ENCODE measurements at places on chromosomes 5 and 9.

DNA sequence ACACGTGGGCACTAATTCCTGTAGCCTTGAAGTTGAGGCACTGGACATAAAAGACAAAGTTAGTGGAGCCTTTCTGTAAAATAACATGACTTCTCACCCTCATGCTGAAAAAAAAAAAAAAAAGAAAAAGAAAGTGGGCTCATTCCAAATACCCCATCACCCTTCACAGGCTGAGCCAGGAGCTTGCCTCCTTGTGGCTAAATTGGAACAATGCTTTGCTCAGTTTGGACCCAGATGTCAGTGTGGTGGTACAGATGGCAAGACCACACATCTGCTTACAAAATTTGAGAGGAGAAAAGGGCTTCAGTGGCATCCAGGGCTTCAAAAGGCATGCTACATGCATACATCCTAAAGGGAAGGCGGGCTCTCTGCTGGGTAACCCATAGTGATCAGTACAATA lies 342.8 kb downstream of the EBF1 start:
- no peak for DNase-seq

DNA sequence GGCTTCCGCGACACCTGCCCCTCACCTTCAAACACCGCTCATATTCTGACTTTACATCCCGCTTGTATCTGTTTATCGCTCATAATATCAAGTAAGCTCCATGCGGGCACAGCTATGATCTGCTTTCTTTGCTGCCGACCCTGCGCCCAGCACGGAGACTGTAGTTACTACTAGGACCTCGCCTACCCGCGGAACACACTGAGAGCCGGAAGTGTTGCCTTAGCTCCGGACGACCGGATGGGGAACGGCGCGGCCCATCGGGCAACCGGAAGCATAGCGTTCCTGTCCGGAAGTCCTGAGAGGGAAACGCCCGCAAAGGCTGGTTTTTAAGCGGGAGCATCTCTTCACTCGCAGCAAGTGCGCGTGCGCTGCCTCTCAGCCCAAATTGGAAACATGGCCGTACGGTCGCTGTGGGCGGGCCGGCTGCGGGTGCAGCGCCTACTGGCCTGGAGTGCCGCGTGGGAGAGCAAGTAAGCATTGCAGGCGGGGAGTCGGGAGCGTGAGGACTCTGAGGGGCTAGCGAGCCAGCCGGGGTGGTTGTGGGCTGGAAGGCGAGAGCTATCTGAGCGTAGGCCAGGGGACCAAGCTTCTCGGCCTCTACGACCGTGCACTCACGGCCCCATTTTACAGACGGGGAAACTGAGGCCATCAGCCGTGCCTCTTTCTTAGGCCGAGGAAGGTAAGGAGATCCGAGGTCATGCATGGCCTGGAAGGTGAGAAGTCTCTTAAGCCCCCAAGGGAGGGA lies at the start of gene GRPEL2:
Gene GRPEL2 (plus strand): TSS at position 353 of the 745 bp plus-strand sequence. CDS start 41 bp downstream, at position 394.
- DNase-seq = peak; percentile 75

GRCh38 chr5:170302653-170303501 lies 5.3 kb upstream of the LCP2 start:
- peak; percentile 73 for DNase-seq

DNA sequence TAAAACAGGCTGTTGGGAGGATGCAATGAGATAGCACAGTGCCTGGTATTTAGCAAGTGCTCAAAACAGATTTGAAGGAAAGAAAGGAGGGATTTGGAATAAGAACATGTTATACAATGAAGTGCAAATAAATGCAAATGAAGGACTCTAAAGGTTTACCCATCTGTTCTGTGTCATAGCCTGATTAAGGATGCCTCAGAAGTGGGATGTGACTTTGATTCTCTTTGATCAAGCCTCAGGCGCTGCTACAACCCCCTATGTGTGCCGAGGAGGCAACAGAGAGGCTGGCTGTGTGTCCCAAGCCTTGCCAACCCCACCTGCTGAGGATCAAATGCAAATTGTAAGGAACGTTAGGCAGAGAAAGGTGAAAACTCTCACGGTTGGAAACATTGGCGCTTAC lies 27.2 kb downstream of the GGTA1 start:
- no peak for DNase-seq

GRCh38 chr5:31361234-31361633 lies 167.7 kb downstream of the CDH6 start:
- DNase-seq = no peak

GRCh38 chr5:149878371-149878770 lies 66.2 kb downstream of the PDE6A start:
- DNase-seq = no peak

DNA sequence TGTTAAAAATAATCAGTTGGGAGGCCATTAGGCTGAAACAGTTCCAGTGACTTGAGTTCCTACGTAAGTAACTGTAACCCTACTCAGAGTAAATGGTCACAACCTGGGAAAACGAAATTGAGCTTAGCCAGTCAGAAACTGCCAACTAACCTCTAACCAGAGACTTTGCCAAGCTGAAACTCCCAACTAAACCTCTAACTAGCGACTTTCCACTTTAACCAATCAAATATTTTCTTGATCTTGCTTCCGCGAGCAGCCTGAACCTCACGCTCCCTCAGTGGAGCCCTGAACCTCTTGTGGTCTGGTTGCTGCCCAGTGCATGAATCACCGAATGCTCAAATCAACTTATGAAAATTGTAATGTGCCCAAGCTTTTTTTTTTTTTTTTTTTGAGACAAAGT lies 156.2 kb downstream of the MED10 start:
- DNase-seq = no peak

DNA sequence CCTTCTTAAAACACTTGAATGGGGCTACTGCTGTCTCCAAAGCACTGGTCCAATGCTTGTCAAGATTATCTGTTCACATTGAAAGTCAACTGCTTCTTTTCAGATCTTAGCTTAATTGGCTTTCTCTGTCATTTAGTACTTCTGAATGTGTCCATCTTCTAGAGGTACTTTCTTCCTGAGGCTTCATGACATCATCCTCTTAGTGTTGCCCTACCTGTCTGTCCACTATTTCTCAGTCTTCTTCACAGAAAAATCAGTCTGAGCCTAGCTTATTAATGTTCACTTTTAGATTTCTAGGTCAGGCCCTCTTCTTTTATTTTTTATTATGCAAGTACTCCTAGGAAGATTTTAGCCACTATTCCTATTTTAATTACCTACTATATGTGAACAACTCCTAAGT lies 899.9 kb downstream of the DTWD2 start:
- DNase-seq = no peak

DNA sequence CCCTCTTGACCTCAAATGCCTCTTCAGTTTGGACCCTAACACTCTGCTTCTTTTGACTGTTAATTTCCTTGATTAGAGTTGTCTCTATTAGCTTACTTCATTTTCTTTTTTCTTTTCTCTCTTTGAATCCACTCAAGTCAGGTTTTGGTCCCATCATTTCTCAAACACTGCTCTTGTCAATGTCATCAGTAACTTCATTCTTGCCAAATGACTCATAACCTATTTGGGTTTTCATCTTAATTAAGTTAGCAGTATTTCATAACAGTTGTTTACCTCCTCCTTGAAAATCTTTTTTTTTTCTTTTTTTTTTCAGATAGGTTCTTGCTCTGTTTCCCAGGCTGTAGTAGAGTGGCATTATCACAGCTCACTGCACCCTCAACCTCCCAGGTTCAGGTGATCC lies 119.6 kb downstream of the PARP8 start:
- DNase-seq = no peak

DNA sequence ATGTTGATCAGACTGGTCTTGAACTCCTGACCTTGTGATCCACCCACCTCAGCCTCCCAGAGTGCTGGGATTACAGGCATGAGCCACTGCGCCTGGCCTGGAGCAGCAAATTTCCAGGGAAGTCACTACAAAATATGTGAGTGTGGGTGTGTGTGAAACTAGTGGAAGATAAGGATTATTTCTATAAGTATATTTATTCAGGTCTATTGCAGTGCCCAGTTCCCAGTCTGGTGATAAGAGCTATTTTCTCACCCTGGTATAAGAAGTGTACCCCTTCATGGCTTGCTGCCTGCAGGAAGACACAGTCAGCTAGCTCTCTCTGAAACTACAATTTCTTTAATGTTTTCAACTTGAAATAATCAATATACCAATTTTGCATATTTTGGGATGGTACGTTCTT lies 37.1 kb downstream of the TARS1 start:
- no peak for DNase-seq

GRCh38 chr5:61837788-61838187 lies 468.2 kb upstream of the KIF2A start:
- no peak for DNase-seq

- no peak for DNase-seq
These were observed 516.1 kb downstream of the NTRK2 start for GRCh38 chr9:85185486-85186217.

DNA sequence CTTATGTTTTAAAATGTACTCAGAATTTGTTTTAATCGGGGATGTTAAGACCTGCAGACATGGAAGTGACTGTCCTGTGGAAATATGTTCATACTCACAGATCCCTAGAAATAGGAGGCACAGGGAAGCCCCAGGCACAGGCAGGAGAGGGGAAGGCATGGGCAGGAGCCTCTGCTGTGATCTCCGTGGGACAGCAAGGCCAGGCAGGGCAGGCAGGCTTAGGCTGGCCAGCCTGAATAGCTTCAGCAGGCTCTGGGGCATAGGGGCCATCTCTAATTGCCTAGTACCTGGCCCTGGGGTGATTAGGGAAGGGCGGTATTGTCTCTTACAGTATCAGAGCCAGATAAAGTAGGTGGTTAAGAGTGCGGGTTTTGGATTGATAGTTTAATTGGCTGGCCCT lies 59.8 kb upstream of the PLEKHG4B start:
- DNase-seq = no peak

- DNase-seq = no peak
These were observed 30.9 kb downstream of the NR4A3 start for GRCh38 chr9:99852617-99853016.

All from effector memory CD4-positive, alpha-beta T cell (primary cell).